ENCODE measurements at places on chromosomes 2 and 18.

DNA sequence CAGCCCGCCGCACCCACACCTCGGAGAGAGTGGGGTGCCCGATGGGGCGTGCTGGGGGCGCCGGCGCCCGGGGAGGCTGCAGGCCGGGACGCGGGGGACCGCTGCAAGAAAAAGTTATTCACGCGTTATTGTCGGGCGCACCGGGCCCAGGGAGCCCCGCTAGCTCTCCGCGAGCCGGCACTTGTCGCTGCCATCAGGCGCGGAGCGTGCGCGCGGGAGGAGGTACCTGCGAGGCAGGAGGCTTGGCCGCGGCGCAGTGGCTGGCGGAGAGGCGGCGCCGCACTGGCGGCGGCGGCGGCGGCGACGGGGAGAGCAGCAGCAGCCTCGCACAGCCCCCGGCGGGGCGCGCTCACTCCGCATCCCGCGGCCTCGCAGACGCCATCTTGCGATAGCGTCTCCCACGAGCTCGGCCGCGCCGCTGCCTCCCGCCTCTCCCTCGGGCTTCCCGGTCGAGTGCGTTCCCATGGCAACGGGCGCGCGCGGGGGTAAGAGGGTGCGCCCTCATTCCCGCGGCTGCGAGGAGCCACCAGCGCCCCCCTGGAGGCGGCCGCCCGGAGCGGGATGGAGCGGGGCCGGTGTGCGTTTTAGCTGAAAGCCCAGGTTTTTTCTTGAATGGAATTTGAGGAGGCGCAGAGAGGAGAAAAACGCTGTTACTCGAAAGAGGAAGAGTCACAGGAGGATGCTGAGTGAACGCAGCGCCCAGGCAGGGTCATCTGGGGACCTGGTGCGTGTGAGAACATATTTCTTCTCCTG lies at the start of gene CHN1:
Gene CHN1 (minus strand): TSS at position 402 of the 753 bp plus-strand sequence. CDS start 469 bp downstream, outside the sequence.
- peak; percentile 34 for DNase-seq

DNA sequence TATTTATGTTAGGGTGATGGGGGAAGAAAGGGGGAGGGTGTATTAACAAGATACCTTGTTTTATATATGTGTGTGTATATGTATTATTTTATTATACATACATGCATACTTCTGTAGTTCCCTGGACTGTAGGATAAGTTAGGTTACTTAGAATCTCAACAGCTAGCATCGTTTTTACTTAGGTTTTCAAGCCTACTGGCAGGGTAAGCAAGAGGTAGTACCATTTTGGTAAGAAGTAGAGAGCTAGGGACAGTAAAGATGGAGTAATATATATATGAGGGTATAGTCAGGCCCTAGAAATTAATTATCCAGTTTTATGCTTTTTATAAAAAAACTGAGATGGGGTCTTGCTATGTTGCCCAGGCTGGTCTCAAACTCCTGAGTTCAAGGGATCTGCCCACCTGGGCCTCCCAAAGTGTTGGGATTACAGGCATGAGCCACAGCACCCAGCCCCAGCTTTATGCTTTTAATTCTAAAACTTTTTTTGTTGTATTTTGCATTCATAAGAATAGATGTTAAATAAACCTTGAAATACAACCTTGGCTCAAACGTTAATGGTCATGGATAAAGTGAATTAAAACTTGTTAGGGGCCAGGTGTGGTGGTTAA lies 13.2 kb downstream of the MSH6 start:
- no peak for DNase-seq

- no peak for DNase-seq
Observed at GRCh38 chr18:26543373-26543772, 5.0 kb downstream of the KCTD1 start.

DNA sequence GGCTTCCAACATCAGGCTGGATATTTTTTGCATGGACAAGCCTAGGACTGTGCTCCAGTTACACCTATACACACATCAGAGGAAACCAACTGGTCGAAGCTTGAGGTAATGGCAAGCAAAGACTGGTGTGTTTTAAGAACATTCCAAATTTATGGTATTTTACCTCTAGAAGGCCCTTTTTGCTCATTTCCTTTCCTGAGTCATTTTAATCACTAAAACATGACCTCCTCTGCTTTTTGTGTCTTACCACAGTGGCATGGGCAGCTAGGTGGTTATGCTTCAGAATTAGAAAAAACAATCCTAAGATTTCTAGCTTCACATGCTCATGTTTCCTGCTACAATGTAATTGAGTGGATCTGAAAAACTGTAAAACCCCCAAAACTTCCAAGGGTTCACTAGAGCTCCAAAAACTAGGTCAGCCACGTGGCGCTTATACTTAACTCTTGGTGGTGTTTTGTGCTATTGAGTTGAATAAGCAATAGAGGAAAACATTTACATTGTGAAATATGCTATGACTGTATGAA lies 30.6 kb upstream of the CHRNA1 start:
- DNase-seq: no peak

All from stimulated activated CD4-positive, alpha-beta T cell treated with anti-CD3 and anti-CD28 coated beads, Interleukin-15, amount 100 ng/mL, for 1 hour (primary cell).